ENCODE measurements at places on chromosomes 3 and 15.

GRCh38 chr15:76572983-76573314 is 236.4 kb downstream of the ISL2 start:
- DNase-seq: no peak

DNA sequence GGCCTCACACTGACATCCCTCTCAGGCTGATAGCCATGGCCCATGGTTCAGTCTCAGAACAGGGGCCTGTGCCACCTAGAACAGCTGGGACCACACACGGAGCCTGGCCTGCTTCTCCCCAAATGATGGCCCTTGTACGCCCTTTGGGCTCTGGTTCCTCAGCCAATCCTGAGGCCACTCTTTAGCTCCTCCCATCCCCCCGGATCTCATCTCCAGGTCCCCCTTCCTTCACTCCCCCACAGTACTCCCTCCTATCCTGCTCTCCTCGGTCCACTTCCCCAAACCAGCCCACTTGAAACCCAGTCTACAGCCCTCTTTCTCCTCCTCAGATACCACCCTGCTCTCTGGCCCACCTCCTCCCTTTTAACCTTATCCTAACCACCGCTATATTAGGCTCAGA is 17.8 kb upstream of the ZFYVE19 start:
- no peak for DNase-seq

- DNase-seq: no peak
Measured at GRCh38 chr15:77810130-77810571, 177.4 kb upstream of the LINGO1 start.

DNA sequence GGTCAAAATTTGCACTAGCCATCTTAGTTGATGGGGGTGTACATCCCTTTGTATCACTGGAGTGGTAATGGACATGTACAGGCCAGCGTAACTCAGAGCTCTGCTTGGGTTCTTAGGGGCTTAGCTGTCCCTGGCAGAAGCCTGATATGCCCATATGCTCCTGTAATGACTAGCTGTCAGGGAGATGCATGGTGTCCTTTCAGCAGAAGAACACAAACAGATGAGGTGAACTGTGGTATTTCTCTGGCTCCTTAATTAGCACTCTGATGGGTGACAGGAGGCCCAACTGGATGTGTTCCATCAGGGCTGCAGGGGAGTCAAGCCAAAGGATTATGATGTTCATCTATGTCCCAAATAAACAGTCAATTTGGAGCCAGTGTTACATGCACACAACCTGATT is 774.5 kb downstream of the AGBL1 start:
- no peak for DNase-seq

GRCh38 chr15:44366971-44367370 is 60.5 kb upstream of the CTDSPL2 start:
- DNase-seq: no peak

DNA sequence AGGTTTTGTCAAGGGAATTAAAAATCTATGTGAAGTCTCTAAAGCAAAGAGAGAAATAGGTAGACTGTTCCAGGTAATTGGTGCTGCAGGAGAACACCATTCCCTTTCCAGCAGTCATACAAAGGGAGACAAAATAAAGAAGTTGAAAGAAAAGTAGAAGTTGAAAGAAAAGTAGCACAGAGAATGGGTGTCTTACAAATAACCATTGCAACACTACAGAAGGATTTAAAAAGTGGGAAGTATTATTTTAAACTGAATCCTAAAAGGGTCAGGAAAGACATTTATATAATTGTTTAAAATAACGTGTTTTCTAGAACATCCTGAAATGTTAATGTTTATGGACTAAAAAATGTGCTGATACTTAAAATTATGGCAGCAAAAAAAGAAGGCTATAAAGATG is 223.8 kb downstream of the RSRC1 start:
- DNase-seq: no peak

DNA sequence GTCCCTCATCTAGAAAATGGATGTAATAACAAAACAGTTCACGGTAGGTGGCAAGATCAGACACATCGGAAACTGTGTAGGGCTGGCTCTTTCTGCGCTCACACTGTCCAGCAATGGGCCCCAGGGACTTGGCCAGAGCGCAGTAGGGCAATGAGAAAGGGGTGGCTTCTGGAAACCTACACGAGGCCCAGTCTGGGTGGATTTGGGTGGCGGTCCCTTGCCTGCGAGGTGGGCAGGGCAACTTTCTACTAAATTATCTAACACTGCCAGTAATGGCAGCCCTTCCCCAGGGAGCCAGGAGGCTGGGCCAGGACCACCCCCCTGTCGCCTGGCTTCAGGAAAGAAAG is 2.1 kb upstream of the TNK2 start:
- DNase-seq: no peak

- no peak for DNase-seq
Measured at GRCh38 chr15:91936927-91937326, 83.4 kb downstream of the SLCO3A1 start.

- no peak for DNase-seq
Measured at GRCh38 chr3:18838758-18839157, 309.6 kb upstream of the KCNH8 start.

DNA sequence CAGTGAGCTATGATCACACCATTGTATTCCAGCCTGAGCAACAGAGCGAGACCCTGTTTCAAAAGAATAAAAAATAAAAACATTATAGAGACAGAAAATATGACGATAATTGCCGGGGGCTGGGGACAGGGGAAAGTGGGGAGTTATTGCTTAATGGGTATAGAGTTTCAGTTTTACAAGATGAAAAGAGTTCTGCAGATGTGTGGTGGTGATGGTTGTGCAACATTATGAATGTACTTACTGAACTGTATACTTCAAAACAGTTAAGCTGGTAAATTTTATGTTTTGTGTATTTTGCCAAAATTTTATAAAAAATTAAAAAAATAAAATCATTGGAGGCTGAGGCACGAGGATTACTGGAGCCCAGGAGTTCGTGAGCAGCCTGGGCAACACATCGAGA is 24.8 kb upstream of the ZNF774 start:
- DNase-seq: no peak

GRCh38 chr3:43062564-43063040 is 43.3 kb downstream of the POMGNT2 start:
- DNase-seq: no peak

- no peak for DNase-seq
Measured at GRCh38 chr15:84834969-84835368, 17.8 kb downstream of the ALPK3 start.

- DNase-seq: no peak
Measured at GRCh38 chr3:134380249-134380648, 6.0 kb upstream of the AMOTL2 start.

GRCh38 chr3:137845194-137845593 is 81.1 kb downstream of the SOX14 start:
- DNase-seq: no peak

- DNase-seq: no peak
Measured at GRCh38 chr15:100259266-100259665, 82.5 kb downstream of the ADAMTS17 start.

DNA sequence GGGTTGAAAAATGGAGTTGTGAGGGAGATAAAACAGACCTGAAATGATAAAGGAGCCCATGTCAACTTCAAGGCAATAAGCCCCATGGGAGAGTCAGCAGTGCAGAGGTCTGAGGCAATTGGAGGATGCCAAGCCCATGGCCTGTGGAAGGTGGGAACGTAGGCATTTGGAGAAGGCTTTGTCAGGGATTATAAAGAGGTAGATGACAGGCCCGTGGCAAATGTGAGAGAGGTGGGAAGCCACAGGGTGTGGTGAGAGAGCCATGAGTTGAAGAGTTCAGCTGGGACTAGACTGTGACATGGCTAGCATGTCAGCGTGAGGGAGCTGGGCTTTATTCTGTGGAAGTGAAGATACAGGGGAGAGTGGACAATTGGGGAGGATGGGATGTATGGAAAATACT is 35.4 kb downstream of the MFSD1 start:
- no peak for DNase-seq

DNA sequence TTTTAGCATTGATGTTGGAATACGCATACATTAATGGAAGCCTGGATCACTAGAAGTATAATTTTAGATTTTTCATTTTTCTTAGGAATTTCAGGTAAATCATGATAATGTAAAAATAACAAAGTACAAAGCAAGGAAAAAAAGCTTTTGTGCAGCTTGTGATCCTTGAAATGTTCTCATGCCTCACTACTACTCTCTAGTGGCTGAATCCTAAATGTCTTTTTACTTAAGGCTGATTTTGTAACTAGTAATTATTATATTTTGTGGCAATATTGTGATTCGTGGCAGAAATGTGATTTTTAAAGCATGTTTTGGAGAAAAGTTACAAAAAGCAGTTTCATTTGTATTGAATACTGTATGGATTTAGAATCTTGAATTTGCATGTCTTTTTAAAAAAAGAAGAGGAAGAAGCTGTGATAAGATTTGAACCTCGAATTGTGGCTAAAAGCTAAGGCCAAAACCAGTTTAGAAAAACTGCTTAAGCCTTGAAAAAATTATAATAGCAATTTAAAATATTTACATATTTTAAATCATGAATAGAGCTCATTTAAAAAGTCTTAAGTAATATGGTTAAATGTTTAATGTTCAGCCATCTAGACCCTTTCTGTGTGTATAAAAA is 39.0 kb downstream of the U2SURP start:
- DNase-seq: no peak

- DNase-seq: peak; percentile 39
Measured at GRCh38 chr15:34049112-34049511, 10.1 kb upstream of the AVEN start.

DNA sequence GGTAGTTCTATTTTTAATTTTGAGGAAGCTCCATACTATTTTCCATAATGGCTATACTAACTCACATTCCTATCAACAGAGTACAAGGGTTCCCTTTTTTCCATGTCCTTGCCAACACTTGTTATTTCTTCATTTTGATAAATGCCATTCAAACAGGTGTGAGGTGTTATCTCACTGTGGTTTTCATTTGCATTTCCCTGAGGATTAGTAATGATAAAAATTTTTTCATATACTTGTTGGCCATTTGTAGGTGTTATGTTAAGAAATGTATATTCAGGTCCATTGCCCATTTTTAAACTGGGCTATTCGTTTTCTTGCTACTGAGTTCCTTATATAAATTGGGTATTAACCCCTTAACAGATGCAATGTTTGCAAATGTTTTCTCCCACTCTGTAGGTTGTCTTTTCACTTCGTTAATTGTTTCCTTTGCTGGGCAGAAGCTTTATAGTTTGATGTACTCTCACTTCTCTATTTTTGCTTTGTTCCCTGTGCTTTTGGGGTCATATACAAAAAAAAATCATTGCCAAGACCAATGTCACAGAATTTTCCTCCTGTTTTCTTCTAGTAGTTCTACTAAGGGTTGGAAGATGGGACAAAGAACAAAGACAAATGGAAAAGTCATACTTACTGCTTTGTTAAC is 11.0 kb upstream of the VPS39 start:
- no peak for DNase-seq

DNA sequence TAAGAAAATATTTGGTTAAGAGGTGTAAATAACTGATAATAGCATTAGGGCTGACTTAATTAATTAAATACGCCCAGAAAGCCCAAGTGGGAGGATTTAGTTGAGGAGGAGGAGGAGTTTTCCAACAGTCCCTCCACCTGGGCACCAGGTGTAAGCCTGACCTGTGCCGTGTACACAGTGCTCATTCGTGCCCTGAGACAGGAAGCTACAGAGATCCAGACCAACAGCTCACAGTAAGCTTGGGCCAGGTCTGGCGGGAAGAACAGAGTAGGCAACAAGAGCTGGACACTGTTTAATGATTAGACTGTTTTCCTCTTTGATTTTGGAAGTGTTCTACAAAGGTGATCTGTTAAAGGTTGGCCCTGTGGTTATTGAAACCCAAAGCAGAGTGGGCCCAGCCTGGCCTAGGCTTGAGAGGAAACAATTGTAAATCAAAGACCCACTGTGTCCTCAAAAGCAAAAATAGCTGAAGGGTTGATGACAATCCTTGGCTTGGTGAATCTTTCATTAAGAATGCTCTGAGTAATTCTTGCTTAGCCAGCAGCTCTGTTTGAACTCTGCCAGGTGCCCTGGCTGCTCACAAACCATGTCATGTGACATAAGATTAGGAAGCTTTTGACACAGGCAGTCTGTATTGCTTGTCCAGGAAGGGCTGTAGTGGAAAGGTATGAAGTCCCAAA is 13.8 kb downstream of the SQOR start:
- peak; percentile 35 for DNase-seq

GRCh38 chr3:170383567-170383966 is 26.1 kb downstream of the SKIL start:
- no peak for DNase-seq

DNA sequence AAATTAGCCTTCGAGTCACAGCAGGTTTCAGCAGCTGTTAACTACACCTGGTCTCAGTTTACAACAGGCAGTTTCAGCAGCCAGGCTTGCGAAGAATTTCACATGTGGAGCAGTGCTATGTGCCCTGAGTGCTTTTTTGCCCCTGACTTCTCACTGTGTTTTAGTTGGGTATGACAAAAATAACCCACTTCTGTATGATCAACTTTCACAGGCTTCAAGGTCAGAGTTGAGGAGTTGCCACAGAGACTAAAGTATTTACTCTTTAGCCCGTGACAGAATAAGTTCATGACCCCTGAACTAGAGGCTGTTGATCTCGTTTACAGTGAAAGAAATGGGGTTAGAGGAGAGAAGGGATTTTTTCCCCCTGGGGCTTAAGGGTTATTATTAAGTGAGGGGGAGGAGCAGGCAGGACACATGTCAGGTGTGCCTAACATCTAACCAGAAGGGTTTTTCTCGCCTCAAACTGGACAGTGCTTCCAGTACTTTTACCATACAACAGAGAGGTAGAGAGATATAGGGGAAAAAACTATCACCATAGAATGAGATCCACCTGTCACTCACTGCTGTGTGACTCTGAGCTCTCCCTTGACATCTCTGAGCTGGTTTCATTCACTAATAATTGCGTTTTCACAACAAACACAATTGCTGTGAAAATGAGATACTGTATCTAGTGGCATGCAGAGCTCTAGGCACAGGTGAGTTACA is 14.0 kb upstream of the TOPBP1 start:
- DNase-seq: no peak

DNA sequence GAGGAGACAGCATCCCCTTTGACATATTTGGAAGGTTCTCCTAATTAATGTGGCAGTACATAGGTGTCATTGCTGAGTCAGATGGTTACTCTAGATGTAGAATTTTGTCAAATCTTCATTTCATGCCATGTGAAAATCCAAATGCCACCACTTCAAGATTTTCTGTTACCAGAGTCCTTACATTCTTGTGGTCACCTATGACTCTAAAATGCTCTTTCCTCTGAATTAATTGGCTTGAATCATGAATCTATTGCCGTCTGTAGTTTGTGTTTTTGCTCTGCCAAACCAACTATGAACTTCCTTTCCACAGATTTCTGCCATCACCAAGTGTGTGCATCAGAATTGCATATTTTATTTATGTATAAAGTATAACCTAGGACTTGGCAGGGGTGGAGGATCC is 269.4 kb upstream of the ZPLD1 start:
- no peak for DNase-seq

DNA sequence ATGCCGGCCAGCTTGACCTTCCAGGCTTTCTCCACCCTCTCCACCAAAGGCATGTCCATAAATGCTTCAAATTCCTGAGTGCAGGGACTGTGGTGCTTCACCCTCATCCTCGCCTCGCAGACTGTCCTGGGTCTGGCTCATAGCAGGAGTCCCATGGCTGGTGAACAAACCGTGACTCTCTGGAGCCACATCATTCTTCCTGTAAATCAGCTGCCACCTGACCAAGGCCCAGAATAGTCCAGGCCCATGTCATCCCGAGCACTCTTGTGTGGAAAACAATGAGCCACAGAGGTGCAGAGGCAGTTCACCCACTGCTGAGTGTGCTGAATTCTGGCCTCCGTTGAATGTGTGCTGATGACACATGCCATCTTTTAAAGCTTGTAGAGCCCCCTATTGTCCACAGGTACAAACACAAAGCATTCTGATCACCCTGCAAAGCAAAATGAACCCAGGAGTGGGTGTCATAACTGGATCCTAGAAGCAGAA is 68.6 kb downstream of the ABHD5 start:
- peak; percentile 32 for DNase-seq

- peak; percentile 32 for DNase-seq
Measured at GRCh38 chr3:159252772-159253384, 451.0 kb downstream of the MFSD1 start.
